ENCODE measurements at places on chromosomes 5 and 9.

DNA sequence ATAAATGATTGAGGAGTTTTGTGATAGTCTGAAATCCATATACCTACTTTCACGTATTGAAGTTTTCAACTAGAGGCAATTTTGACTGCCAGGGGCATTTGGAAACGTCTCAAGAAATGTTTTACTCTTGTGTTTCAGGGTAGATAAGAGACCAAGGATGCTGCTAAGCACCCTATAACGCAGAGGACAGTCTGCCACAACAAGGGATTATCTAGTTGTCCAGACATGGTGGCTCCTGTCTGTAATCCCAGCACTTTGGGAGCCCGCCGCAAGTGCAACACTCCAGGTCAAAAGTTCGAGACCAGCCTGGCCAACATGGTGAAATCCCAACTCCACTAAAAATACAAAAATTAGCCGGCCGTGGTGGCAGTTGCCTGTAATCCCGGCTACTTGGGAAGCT, 133.7 kb upstream of the CCNG1 start:
- DNase-seq, result no peak

DNA sequence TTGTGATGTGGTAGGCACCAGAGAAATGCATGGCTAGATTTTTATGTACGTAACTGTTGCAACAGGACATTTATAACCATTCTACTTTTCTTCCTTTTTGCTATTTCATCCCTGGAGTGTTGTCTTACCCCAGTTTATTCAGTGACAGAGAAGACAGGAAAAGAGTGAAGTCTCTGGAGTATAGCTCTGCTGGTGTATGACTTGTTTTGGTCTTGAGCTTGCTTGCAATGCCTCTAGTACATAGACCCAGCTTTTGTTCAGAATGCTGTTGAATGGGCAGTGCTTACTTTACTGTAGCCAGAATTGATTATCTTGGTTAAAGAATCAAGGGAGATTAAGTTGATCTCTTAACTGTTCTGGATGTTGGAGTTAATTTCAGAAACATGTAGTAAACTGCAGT, 94.3 kb downstream of the PBX3 start:
- DNase-seq, result no peak

- DNase-seq, result no peak
These were observed 35.3 kb upstream of the AIF1L start for GRCh38 chr9:131060900-131061630.

DNA sequence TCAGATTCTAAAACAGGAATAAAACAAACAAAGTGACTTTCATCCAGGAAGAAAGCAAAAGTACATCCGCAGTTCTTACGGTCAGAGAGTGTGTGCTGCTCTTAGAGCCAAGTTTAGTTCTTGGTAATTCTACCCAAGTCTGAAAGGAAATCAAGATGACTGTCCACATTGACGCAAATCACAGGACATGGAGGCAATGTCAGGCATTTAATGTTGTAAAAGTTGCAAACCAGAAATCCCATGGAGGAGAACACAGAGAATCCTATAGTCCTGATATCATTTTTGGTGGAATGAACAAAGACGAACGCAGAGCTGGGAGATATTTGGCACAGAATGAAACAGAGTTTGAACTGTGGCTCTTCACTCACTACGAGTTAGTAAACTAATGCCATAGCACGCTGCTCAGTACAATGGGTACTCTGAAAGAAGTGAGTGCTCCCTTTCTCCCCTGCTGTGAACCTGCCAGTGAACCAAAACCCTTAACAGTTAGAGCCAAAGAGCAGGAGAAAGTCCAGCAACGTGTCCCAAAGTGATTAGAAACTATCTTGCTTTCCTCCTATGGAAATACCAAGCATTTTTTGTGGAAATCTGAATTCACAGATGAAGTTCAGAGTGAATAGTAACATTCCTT, 74.3 kb downstream of the MUSK start:
- no peak for DNase-seq

DNA sequence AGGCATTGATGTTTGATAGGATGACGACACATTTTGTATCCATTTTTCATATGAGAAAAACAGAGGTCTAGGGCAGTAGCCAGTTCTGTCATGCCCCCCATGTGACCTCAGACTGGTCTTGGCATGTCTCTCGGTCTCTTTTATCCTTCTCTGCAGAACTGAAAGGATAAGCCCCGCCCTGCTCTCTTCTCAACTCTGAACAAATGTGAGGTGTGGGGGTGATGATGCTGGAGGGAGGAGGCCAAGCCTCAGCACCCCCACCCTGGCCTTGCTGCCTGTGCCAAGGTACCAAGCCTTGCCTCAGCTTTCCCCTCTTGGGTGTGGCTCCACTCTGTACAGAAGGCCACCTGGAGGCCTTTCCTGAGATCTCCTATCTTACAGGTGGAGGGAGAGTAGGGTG, 19.5 kb upstream of the CRB2 start:
- DNase-seq, result no peak

GRCh38 chr9:105683688-105684275, 10.6 kb upstream of the TMEM38B start:
- DNase-seq, result no peak

GRCh38 chr9:22079873-22080341, 70.8 kb upstream of the CDKN2B start:
- no peak for DNase-seq

GRCh38 chr5:8923526-8923925, 622.3 kb downstream of the SEMA5A start:
- no peak for DNase-seq

- DNase-seq, result no peak
These were observed 255.5 kb downstream of the CAAP1 start for GRCh38 chr9:26637101-26637500.

- no peak for DNase-seq
These were observed 114.5 kb downstream of the FGF1 start for GRCh38 chr5:142571371-142571770.

GRCh38 chr9:93562157-93562556, 14.2 kb upstream of the PHF2 start:
- no peak for DNase-seq

GRCh38 chr5:20041326-20042274, 53.6 kb upstream of the CDH18 start:
- DNase-seq, result no peak

GRCh38 chr5:156479849-156480248, 152.9 kb downstream of the SGCD start:
- no peak for DNase-seq

DNA sequence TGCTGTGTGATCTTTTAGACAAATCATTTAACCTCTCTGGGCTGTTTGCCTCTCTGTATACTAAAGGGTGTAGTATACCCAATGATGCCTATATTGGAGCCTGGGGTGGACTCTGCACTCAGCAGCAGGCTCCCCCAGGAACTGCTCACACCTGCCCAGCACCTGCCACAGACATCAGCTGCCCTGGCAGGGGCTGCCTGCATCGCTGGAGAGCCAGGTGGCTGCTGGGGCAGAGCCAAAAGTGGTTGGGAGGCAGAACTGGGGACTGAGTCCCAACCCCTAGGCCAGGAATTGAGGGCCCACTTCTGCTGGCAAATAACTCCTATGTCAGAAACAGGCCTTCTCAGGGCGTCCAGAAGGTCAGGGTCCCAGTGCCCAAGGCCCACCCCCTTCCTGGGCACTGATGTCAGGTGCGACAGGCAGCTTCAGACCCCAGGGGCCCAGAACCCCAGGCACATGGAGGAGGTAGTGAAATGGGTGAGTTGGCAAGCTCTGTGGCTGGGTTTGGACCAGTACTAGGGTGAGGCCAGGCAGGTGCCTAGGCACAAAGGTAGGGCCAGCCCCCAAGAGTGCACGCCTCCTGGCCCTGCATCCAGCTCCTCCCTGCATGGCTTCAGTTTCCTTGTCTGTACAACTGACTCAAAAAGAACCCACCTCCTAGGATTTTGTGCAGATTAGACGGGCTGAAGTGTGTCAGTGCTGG, 5.8 kb downstream of the UNC5A start:
- DNase-seq, result no peak

- DNase-seq, result no peak
These were observed 134.1 kb upstream of the ZNF462 start for GRCh38 chr9:106728860-106729259.

- no peak for DNase-seq
These were observed 34.2 kb upstream of the TESK1 start for GRCh38 chr9:35570709-35571504.

DNA sequence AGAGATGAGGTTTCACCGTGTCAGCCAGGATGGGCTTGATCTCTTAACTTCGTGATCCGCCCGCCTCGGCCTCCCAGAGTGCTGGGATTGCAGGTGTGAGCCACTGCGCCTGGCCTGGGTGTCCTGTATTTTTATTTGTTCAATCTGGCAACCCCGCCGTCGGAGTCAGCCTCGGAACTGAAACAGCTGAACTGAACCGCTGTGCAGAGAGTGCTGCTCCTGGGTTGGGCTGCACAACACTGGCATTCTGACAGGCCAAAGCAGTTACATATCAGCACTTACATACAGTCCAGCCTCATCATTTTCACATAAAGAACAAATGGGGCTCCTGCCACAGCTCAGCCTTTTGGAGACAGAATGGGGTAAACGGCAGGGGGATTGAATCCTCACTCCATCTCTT, 185.6 kb downstream of the C9orf50 start:
- no peak for DNase-seq

DNA sequence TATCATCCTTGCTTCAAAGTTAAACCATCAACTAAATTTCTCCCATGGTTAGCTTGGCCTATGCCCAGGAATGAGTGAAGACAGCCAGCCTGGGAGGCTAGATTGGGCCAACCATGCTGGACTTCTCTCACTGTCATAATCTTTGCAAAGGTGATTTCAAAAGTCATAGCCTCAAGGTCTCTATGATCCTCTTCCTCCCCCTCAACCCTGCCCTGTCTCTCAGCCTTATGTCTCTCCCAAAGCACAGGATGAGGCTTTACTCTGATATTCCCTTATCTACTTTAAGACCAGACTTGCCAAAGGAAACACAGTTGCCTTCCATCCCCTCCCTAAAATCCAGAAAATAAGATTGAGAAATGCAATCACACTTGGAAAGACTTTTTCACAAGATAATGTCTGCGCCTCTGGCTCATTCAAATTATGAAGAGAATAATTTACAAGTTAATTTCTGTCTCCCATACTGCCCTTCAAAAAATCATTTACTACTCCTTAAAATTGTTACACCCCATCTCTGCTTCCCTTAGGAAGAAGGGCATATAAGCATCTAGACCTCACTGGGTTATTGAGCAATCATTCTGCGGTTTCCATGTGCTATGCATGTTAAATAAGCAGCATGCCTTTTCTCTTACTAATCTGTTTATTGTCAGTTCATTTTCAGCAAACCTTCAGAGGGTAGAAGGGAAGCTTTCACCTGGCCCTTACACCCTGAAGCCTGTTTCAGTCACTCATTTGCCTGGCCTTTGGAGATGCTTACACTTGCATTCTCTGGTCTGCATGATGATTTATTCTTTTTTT, 113.8 kb upstream of the ANKRD55 start:
- DNase-seq, result no peak

- DNase-seq, result no peak
These were observed 191.0 kb downstream of the NTRK2 start for GRCh38 chr9:84860249-84861115.

DNA sequence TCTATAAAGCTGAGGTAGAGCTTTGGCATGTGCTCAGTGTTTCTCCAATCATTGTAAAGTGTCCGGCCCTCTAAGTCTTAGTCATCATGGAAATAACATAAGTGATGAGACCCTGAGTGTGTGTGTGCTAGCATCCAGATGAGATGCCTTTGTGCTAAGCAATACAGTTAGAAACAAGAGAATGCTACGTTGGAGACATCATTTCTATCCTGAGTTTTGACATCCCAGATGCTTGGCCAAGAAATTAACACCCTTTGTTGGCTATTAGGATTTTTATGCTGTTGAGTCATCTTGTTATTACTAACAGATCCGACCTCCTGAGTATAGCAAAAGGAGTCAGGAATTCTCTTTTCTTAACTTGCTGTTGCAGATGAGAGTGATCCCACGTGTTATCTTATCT, 508.0 kb downstream of the GADD45G start:
- DNase-seq, result no peak

- no peak for DNase-seq
These were observed 79.7 kb upstream of the ASTN2 start for GRCh38 chr9:117494401-117495090.

DNA sequence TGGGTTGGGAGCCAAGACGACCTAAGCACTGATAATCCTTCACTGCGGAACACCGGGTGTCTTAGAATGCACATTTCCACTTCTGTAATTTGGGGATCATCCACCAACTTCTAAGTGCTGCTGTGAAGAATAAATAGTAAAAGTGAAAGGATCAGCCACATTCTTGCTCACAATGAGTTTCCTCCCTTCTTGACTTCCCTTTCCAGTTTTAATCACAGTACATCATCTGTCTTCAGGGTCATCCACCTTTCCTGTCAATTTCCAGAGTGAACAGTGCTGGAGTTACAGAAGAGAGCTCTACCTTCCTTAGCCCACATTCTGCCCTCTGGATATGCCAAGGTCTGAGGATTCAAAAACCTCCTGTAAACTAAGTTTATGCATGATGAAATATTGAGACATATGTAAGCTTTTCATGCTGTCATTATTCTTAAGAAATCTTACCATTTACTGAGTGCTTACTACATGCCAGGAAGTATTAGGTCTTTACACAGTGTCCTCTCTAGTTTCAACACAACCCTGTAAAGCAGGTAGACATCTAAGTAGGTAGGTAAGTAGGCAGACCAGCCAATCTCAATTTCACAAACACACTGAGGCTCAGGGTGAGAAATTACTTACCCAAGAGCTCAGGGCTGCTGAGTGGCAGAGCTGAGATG, 105.2 kb downstream of the CDK5RAP2 start:
- DNase-seq, result no peak

GRCh38 chr9:116236979-116237378, 83.4 kb downstream of the PAPPA start:
- no peak for DNase-seq

GRCh38 chr9:130981756-130982137, 27.2 kb upstream of the LAMC3 start:
- no peak for DNase-seq

GRCh38 chr5:131495536-131496399, 139.3 kb downstream of the RAPGEF6 start:
- DNase-seq, result no peak

DNA sequence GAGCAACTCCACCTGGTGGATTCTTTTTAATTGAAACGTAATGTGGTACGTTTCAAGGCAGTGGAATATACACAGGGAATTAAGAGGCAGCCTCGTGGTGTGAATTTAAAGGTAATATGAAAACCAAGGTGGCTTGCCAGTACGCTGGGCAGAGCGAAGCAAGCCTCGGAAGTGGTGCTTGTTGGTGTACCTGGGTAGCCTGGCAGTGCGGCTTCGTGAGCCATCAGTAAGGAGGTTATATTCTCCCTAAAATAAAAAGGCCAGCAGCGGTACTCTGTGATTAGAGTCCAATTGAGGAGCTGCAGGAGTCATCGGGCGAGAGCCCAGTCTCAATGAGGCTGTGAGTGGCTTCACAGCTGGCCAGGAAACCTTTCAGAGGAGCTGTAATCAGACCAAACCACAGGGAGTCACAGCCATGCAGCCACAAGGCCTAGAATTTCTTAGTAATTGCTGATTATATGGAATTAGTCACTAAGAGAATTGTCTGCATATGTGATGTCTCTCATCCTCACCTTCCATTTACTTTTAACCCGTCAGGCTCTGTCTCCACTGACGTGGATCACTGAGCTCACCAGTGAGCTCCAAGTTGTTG, 57.7 kb downstream of the DCP2 start:
- no peak for DNase-seq

GRCh38 chr5:72852356-72852755, 35.9 kb downstream of the TNPO1 start:
- no peak for DNase-seq
